NCI-H2081 treated with DMSO at 0.1 percent for 48 hours (cell line): ENCODE measurements at places on chromosomes 5 and 9.
A peak's percentile ranks its signal among the peaks of the same experiment; 100 is the strongest.

GRCh38 chr5:52784737-52785136 lies 3.0 kb upstream of the ITGA1 start:
- no peak for DNase-seq

DNA sequence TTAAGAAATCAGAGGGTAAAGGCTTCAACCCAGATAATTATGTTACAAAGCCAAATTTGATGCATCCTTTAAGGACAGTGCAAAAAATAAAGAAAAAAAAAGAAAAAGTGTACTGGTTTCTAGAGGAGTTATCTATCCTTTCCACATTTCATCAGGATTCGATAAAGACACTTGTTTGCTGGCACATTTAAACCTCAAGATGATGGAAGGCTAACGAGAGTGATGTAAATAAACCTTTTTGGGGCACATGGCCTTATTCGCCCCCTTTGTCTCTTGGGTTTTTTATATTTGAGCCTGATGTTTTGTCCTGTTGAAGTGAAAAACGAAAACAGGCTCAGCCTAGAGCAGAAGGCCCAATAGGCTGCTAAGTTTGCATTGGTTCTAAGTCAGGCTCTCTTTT lies 416.5 kb downstream of the TAF11L14 start:
- no peak for DNase-seq

DNA sequence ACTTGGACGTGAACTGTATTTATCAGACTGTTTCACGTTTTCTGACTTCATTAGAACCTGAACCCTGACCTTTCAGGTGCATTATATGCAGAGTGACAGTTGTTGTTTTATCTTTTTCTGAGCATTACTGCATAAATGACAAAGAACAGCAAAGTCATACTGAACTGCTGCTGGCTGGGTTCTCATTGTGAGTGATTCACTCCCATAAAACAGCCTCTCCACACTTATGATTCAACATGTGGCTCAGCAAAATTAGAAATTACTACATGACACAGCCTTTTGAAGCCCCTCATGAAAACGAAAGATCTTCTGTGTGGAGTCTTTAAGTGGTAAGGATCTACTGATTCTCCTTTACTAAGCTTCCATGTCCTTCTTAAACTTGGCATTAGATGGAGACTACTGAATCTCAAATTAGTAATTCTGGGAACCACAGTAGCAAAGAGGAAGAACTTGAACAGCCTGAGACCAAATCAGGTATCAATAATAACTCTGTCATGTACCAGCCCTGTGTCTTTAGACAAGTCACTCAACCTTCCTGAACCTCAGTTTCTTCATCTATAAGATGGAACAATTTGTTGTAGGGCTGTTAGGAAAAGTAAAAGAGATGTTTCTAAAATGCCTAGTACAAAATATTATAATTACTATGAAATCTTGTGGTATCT lies 172.3 kb upstream of the GNA14 start:
- no peak for DNase-seq

DNA sequence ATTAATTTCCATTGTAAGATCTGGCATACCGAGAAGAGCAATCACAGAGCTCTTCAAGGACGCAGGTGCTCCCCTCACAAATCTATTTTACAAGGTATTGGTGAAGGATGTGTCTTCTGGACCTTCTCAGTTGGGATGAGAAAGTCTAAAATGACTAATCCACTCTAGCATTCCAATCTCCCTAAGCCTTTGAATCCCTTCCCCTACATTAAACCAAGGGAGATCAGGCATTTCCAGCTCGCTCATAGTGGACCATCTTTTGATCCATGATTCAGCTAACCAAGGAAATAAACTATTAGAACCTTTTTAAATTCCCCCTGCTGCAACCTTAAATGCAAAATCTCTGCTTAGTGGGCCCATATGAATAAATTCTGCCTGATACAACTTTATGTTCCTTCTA lies 95.9 kb upstream of the FBN2 start:
- no peak for DNase-seq

- no peak for DNase-seq
These were observed 33.4 kb upstream of the NCS1 start for GRCh38 chr9:130138791-130139190.

- no peak for DNase-seq
These were observed 15.5 kb upstream of the SLC36A3 start for GRCh38 chr5:151318850-151319732.

- DNase-seq, result no peak
These were observed 33.8 kb downstream of the JMY start for GRCh38 chr5:79269733-79270166.

GRCh38 chr5:125044491-125045282 lies 298.2 kb upstream of the ZNF608 start:
- DNase-seq, result no peak

- peak; percentile 76 for DNase-seq
These were observed 452.0 kb upstream of the ZNF608 start for GRCh38 chr5:125198270-125198974.

DNA sequence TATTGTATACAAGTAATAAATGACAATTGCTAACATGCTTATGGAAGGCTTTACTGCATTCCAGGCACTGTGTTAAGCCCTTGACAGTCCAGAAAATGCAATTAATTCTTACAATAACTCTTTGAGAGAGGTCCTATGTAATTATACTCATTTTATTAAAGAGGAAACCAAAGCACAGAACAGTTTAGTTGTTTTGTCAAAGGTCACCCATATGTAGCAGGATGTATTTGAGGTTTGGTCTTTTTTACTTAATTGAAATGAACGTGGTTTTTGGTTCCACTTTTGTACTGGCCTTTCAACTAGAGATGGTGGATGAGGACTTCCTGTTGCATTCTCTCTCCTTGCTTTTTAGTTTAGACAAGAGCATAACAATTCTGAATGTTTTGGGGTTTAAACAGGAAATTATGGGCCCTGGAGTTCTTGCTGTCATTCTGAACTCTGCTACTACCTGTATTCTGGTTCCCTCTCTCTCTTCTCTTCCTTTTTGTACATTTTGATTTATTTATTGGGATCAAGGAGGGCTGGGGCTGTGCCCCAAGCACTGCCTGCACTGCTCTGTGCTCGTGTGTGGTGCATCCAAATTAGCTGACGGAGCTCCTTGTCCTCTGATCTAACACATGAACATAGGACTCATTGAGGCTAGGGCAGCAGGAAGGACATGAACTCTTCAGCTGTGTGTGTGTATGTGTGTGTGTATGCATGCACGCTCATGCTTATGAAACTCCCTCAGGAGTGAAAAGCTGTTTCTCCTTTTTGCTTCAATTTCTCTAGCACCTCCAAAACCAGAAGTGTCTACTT lies 47.4 kb downstream of the SLC28A3 start:
- no peak for DNase-seq

- DNase-seq, result no peak
These were observed 843.3 kb upstream of the CDH10 start for GRCh38 chr5:25488119-25488518.

DNA sequence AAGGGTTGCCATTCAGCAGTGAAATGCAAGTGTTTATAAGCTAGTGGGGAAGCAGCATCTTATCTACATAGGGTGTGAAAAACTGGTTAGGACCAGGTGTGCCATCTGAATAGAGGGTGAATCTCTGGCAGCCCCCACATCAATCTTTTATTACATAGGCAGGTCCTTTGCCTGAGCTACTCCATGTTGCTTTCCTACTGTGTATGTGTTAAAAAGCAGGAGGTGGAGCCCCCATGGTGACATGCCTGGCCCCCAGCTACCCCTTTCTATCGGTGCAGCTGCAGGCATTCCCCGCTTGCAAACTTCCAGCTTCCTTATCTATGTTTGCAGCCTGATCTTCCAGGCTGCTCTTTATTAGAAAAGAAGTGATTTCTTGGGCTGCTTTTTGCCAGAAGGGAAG lies 353.5 kb downstream of the SPATA31D1 start:
- DNase-seq, result no peak

- no peak for DNase-seq
These were observed 543.1 kb downstream of the KIF4B start for GRCh38 chr5:155556700-155557099.

DNA sequence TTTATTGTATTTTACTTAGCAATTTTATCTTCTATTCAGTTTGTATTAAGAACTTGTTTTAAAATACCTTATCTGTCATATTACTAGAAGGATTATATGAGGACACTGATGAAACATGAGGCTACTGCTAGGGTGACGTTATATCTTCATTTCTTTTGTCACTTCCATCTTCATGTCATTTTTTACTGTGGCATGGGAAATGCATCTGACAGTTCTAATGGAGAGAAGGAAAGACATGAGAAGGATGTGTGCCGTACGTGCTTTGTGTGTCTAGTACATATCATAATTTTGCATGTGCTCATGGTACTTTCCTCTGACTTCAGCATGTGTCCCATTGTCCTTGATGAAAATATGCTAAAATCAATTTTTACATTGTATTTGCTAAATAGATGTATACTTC lies 258.2 kb downstream of the PTPRD start:
- no peak for DNase-seq

- DNase-seq, result no peak
These were observed 74.3 kb downstream of the COL23A1 start for GRCh38 chr5:178515776-178516503.

DNA sequence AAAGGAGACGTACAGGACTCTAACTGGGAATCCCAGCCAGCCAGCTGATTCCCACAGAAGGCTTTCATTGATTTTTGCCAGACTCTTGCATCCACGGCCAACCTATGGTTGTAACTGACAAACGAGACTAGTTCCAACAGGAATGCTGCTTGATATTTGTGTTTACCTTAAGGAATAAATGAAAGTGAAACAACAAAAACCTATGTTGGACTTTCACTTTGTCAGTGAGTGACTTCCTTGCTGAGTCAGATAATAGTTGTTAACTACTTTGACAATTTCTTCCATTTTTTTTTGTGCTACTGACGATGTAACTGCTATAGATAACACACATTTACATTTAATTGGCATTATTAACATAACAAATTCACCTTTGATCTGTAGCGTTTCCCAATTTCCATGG lies 63.4 kb upstream of the LRRTM2 start:
- no peak for DNase-seq

DNA sequence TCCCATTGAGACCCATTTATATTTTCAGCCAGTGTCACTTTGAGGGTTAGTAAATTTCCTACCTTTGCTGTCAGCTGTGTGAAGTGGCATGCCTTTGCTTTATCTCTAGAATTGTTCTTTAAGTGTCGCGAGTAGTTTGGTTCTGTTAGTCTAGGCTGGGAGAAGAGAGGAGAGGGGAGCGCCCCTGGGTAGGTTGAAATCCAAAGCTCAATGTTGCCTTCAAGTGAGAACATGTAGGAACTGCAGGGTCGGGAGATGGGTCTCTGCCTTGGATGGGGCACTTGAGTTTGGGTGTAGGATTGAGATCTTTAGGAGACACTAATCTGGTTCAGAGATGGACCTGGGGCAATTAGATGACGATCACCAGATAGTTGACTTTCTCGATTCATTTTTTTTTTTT lies 46.3 kb downstream of the STC2 start:
- DNase-seq, result no peak

GRCh38 chr9:69895659-69896058 lies 75.0 kb downstream of the CFAP95 start:
- DNase-seq, result no peak

DNA sequence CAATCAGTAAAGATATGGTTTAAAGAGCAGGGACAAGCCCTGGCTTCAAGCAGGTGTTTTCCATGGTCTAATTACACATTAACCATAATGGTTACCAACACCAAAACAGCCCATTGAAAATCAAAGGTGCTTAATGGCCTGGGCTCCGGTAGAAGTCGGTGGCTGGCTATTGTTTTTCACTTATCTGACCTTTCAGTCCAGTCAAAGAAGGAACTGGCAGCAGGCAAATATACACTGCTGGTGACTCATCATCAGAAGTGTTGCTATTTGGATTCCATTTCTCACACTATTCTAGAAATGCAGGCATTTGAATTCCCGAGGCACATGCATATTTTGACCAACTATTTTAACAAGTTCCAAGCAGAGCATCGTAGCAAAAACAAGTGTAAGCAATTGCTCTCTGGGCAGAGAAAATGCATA lies 26.3 kb upstream of the GABRP start:
- no peak for DNase-seq

DNA sequence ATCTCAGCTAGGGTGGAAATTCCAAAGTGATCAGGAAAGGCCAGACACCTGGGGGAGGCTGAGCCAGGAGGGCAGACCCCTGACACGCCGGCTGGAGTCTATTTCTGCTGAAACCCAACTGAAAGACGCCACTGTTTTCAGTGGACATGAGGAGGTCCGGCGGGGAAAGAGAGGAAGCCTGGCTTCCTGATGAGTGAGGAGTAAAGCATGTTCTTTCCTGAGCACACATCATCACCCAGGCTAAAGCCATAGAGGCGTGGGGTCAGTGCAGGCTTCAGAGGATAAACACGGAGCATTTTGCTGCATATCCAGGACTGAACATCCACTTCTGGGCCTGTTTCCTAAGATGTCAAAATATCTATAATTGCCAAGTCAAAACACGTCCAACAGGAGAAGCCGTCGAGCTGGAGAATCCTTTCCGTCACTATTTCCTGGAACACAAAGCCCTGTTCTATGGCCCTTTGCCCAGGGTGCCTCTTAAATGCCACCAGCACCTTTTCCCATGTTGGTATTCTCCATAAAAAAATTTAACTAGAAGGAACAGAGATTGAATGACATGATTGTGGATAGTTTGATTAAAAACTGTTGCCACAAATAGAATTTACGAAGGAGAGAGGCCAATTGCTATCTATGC lies 597.9 kb upstream of the ADAMTS16 start:
- no peak for DNase-seq

DNA sequence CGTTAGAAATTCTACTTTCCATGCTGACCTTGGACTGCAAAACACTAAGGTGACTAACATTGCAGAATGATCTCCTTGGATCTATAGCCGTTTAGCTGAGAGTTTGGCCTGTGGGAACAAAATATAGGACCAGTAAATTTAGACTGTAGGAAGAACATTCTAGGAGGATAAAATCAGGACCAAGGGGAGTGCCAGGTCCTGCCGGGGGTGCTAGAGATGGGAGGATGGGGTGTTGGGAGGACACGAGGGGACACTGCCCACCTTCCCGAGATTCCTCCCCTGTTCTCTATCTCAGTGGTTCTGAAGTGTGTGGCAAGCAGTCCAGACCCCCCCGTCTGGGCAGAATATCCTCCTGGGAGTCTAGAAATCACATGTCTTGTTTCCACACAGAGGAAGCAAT lies 445.2 kb downstream of the ZSWIM6 start:
- no peak for DNase-seq

DNA sequence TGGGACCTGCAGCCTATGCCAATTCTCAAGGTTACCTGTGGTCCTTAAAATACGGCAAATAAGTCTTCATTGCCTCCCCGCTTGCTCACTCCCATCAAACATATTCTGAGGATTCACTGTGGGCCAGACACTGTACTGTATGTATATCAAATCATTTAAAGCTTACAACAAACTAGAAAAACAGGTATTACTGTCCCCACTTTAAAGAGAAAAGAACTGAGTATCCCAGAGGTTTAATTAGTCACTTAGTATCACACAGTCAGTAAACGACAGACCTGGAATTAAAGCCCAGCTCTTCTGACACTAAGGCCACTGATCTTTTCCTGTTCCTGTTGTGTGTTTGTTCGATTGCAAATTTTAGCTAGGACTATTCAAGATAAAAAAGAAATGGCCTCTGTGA lies 248.2 kb downstream of the ACTL7B start:
- DNase-seq, result no peak

DNA sequence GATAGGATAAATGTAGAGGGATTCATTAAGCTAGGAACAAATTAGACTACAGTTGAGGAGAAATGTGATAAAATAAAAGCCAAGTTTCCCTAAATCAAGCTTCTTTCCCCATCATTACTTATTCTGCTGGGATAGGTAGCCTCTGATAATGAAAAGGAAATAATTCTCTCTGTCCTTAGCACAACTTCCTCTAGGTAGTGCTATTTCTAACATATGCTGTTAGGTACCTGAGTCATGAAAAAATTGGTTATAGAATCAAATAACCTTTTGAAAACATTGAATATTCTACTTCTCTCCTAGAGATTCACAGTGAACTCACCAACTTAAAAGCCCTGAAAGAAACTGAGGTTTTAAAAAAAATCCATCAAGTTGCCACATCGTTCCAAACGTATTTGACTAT lies 1793.1 kb downstream of the EFNA5 start:
- DNase-seq, result no peak
